ENCODE measurements at places on chromosomes 7 and 10. TPM values are rescaled to one million over a fixed set of nuclear protein-coding genes. Genes with fewer than 3 reads are reported as not detected.

The MYOF gene
- 526 TPM for total RNA-seq

The ZNF804B gene
- total RNA-seq, result not detected

The NME8 gene
- total RNA-seq, result not detected

The HOXA3 gene
- 9.3 TPM for total RNA-seq

The ATRNL1 gene
- 66.0 TPM for total RNA-seq

GRCh38 chr10:110655320-110655719 lies 11.2 kb downstream of the RBM20 start:
- H3K4me3 ChIP-seq, result no peak overlapping the region
- H3K27ac ChIP-seq, result no peak overlapping the region
- no peak for DNase-seq
- H3K4me1 ChIP-seq, result peaks cover 23% of the 10 kb centered on the region
- H3K36me3 ChIP-seq, result no peaks in the 10 kb centered on the region

DNA sequence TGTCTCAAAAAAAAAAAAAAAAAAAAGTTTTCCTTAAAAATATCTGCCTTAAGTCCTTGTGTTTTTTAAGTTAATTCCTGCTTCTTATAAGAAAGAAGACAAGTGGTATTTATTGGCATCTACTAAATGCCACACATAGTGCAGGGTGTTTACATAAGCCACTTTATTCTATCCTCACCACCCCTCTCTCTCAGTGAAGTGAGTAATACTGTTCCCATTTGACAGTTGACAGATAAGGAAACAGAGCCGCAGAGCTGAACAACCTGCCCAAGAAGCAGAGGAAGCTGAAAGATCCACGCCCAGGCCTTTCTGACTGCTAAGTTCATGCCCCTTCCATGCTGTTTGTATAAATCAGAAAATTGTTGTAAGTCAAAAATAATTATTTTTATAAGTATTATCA lies 54.1 kb downstream of the ABLIM1 start:
- H3K36me3 ChIP-seq, result peaks cover 2% of the 10 kb centered on the region
- peaks cover 24% of the 10 kb centered on the region for H3K4me1 ChIP-seq
- DNase-seq, result no peak
- no peaks in the 10 kb centered on the region for H3K27me3 ChIP-seq
- H3K4me3 ChIP-seq, result no peak overlapping the region
- H3K27ac ChIP-seq, result no peak overlapping the region

DNA sequence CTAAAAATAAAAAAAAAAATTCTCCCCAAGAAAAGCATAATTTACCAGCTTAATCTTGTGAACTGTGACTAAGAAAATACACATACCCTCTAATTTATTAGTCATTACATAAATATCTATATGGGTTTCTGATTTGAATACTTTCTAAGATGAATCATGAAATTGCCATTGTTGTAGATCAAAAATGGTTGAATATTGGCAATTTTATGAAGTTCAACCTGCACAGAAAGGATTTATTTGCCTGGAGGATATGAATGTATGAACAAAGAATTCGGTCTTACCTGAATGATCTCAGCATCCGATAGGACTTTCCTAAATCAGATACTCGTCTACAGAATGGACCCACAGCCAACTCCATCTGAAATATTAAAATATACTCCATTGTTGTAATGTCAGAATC lies 61.5 kb downstream of the HBP1 start:
- H3K27ac ChIP-seq, result no peak overlapping the region
- H3K36me3 ChIP-seq, result peaks cover 6% of the 10 kb centered on the region
- no peak overlapping the region for H3K4me3 ChIP-seq
- no peak for DNase-seq

- no peak for DNase-seq
- no peaks in the 10 kb centered on the region for H3K27me3 ChIP-seq
- no peaks in the 10 kb centered on the region for H3K4me1 ChIP-seq
- no peaks in the 10 kb centered on the region for H3K36me3 ChIP-seq
These were observed 11.7 kb upstream of the MKI67 start for GRCh38 chr10:128137877-128138276.

GRCh38 chr10:33974976-33975478 lies 640.6 kb upstream of the NRP1 start:
- no peaks in the 10 kb centered on the region for H3K4me1 ChIP-seq
- peaks cover 6% of the 10 kb centered on the region for H3K27me3 ChIP-seq
- H3K27ac ChIP-seq, result no peak overlapping the region
- H3K36me3 ChIP-seq, result no peaks in the 10 kb centered on the region
- H3K4me3 ChIP-seq, result no peak overlapping the region

- H3K4me1 ChIP-seq, result peaks cover 6% of the 10 kb centered on the region
- H3K27me3 ChIP-seq, result no peaks in the 10 kb centered on the region
- no peak overlapping the region for H3K27ac ChIP-seq
- peak overlapping the region; percentile 76 for H3K4me3 ChIP-seq
These were observed 133.8 kb upstream of the ZNF92 start for GRCh38 chr7:65239707-65240352.

- H3K27ac ChIP-seq, result no peak overlapping the region
- peaks cover 6% of the 10 kb centered on the region for H3K36me3 ChIP-seq
- peak; percentile 91 for DNase-seq
- H3K4me3 ChIP-seq, result no peak overlapping the region
These were observed 167.6 kb downstream of the AMPH start for GRCh38 chr7:38463277-38464225.

DNA sequence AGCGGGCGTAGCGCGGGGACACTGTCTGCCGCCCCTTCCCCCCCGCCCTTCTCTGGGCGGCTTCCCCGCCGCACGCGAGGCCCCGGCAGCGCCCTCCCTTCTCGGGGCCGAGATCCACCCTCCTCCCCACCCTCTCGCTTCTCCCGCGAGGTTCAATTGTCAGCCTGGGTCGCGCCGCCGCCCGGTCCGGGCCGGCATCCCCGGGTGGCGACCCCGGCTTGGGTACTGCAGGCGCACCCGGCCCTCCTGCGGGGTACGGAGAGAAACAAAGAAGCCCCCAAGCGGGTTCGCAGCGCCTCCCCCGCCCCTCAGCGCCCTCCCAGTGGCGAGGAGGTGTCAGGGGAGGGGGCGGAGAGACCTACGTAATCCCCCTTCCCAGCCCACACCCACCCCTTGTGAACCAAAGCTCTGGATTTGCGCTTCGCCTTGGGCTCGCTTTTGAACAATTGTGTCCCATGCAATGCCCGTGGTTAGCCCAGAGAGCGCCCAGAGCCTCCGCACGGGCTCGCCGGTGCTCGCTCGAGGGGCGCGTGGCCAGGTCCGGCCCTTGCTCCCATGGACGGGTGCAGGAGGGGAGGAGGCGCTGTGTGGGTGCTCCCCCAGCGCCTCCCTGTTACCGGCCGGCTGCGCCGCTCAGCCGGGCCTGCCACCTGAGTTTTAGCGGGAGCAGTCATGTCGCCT lies 634 bp downstream of the HECW1 start:
- DNase-seq, result no peak
- no peak overlapping the region for H3K27ac ChIP-seq
- H3K4me1 ChIP-seq, result peaks cover 46% of the 10 kb centered on the region
- H3K4me3 ChIP-seq, result peak overlapping the region; percentile 78
- H3K27me3 ChIP-seq, result peaks cover 18% of the 10 kb centered on the region
- H3K36me3 ChIP-seq, result no peaks in the 10 kb centered on the region

DNA sequence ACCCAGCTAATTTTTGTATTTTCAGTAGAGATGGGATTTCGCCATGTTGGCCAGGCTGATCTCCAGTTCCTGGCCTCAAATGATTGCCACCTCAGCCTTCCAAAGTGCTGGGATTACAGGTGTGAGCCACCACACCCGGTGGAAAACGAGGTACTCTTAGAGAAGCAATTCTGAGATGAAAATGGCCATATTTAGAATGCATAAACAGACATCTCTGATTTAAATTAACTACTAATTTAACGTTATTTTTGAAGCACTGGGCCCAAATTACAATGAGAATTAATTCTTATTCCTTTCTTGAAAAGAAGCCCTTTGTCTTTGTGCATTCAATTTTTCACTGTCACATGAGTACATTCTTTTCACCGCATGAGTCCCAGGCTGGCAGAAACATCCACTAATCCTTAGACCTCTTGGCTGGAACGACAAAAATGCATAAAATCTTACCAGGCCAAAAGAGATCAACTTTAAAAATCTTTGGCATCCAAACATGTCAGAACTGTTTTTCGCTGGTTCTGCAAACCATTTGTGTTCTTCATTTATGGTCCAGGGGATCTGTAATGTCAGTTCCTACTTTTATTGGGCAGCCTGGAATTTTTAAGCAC lies 60.1 kb upstream of the CAPZA2 start:
- H3K4me3 ChIP-seq, result no peak overlapping the region
- H3K27me3 ChIP-seq, result no peaks in the 10 kb centered on the region
- peak overlapping the region; percentile 78 for H3K27ac ChIP-seq

DNA sequence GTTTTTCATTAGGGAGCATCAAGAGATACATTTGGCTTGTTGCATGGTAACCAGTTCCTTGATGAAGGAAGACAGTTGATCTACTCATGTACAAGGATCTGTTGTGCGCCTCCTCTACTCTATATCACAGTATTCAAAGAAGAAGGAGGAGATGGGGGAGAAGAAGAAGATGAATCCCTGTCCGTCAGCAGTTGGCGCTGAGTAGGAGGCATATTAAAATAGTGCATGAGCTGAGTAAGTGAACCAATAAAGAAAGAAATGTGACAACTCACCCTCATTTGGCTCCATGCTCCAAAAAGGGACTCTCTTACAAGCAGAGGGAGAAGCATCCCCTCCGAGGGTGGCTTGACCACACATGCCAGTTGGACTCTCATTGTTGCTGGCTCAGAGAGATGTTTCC lies 20.1 kb downstream of the NPS start:
- H3K4me3 ChIP-seq, result no peak overlapping the region
- no peaks in the 10 kb centered on the region for H3K4me1 ChIP-seq
- DNase-seq, result no peak
- no peak overlapping the region for H3K27ac ChIP-seq
- peaks cover 21% of the 10 kb centered on the region for H3K27me3 ChIP-seq
- H3K36me3 ChIP-seq, result peaks cover 6% of the 10 kb centered on the region

- H3K27ac ChIP-seq, result no peak overlapping the region
- DNase-seq, result no peak
- H3K4me1 ChIP-seq, result no peaks in the 10 kb centered on the region
- no peaks in the 10 kb centered on the region for H3K27me3 ChIP-seq
- H3K36me3 ChIP-seq, result no peaks in the 10 kb centered on the region
- H3K4me3 ChIP-seq, result no peak overlapping the region
These were observed 733.2 kb downstream of the GATA3 start for GRCh38 chr10:8787649-8788048.

Data from chondrocyte (in vitro differentiated cells).